ENCODE measurements at places on chromosomes 11 and 22.

GRCh38 chr11:74754507-74755252, 6.0 kb downstream of the RNF169 start:
- no peak for DNase-seq

- no peak for DNase-seq
These were observed 1.7 kb downstream of the CREBZF start for GRCh38 chr11:85663080-85663752.

DNA sequence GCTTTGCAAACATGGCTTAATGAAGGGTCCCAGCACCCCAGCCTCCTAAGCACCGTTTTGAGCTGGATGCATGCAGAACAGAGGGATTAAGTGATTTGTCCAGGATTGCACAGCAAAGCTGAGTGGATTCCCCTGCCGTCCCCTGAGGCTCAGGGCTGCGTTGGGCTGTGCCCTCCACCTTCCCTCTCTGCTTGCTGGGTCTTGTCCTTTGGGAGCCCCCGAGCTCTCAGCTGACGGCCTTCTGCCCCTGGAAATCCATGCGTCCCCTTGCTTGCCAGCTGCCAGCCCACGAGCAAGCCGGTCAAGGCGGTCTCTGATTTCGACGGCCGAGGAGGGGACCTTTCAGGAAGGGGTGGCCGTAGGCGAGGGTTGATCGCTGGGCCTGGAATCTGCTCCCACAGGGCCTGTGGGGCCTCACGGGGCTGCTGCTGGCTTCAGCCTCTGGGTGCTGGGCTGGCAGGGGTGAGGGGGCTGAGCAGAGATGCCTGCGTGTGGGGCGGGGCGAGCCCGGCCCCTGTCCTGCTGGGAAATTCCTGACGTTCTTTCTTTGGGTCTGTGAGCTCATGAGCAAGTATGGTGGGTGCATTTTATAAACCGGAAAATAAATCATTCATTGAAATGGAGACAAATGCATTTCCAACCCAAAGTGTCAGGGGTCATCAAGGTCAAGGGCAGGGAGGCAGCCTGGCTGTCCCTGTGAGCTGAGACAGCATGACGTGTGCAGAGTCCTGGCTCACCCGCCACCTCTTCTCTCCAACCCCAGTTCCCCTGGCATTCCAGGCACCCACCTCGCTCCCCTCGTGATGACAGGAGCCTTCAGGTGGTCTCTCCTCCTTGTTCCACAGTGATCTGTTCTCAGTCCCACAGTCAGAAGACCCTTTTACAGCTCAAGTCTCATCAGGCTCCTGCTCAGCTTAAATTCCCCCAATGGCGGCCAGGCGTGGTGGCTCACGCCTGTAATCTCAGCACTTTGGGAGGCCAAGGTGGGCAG, 28.1 kb downstream of the FGF4 start:
- no peak for DNase-seq

GRCh38 chr11:46675288-46675851, 25.0 kb downstream of the ARHGAP1 start:
- DNase-seq, result no peak

- DNase-seq, result no peak
These were observed 9.8 kb upstream of the FUT4 start for GRCh38 chr11:94533696-94534630.

GRCh38 chr11:112999520-112999919, 38.3 kb downstream of the NCAM1 start:
- no peak for DNase-seq

- DNase-seq, result no peak
These were observed 11.0 kb upstream of the CAPRIN1 start for GRCh38 chr11:34040571-34040970.

- DNase-seq, result no peak
These were observed 5.3 kb downstream of the CCDC157 start for GRCh38 chr22:30361916-30362650.

GRCh38 chr11:45296075-45296474, 9.9 kb upstream of the SYT13 start:
- DNase-seq, result no peak

DNA sequence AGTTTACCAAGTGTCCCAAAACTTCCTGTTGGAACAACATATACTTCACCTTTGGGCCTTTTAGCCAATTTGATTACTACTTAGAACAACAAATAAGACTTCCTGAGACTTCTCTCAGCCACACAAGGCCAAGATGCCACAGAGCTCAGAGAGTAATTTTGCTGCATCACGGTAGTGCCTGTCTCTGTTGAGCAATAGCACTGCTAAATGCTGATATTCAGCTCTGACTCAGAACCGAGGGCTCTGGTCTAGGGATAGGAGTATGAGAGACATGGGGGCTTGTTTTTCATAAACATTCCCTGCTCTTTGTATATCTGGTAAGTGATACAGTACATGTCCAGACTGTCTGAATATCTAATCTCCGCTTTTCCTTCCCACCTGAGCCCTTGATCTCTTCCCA, 260.4 kb upstream of the ARHGAP20 start:
- no peak for DNase-seq

DNA sequence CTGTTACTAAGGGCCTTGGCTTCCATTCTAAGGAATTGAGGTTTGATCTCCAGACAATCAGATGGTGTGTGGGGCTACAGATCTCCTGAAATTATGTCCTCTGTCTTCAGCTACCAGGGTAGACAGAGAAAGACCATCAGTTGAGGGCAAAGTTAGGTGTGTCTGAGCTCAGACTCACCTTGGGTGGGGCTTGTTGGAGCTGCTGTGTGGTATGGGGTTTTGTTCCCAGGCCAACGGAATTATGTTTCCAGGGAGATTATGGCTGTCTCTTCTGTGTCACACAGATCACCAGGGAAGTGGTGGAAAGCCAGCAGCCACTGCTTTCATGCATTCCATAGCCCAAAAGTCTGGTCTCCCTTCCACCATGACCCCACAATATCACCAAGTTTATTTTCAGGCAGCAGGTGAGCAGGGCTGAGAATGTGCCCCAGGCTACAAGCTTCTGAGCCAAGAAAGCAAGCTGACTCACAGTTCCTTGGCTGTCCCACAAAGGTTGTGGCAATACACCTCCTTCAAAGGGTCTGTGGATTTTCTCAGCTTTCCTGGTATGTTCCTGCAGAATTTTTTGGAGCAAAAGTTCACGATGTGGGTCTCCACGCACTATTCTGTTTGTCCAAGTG, 714.9 kb downstream of the LUZP2 start:
- DNase-seq, result no peak

DNA sequence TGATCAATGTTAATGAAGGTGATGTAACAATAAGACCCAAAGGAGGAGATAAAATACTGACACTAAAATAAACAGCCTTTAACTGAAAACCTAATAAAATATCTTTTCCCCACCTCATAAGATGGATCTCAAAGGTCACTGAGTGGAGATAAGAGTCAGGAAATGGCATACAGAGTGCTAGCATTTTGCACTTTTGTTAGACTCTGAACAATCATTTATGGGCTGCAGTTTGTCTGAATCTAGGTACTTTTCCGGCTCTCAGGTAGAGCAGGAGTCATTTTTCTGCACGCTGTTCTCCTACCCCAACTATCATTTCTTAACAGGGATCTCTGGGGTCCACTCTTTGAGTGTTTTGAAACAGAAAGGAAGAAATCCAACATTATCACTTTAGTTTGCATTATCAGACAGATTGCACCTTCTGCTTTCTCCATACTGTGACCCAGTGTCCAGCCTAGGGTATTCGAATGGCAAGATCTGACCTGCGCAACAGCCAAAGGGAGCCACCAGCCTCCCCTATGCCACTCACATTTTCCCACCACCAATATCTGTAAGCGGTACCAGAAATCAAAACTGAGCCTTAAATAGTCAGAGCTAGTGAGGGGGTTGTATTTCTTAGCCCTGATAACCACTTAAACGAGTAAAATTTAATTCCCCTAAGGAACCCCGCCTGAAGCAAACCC, 863 bp downstream of the SIAE start:
- no peak for DNase-seq

DNA sequence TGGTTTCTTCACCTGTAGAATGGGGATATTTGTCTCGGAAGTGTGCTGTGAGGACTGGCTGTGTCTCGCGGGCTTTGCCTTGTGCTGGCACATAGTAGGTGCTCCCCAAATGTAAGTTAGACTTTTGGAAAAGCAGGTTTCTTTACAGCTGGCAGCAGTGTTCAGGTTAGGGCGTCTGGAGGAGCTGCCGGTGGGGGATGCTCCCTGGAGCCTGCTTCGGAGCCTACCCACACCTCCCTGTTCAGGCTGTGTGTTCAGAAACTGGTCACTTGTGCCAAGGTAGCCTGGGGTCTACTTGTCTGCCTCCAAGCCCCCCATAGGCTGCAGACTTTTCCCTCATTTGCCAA, 60.0 kb downstream of the OTOG start:
- DNase-seq, result no peak

DNA sequence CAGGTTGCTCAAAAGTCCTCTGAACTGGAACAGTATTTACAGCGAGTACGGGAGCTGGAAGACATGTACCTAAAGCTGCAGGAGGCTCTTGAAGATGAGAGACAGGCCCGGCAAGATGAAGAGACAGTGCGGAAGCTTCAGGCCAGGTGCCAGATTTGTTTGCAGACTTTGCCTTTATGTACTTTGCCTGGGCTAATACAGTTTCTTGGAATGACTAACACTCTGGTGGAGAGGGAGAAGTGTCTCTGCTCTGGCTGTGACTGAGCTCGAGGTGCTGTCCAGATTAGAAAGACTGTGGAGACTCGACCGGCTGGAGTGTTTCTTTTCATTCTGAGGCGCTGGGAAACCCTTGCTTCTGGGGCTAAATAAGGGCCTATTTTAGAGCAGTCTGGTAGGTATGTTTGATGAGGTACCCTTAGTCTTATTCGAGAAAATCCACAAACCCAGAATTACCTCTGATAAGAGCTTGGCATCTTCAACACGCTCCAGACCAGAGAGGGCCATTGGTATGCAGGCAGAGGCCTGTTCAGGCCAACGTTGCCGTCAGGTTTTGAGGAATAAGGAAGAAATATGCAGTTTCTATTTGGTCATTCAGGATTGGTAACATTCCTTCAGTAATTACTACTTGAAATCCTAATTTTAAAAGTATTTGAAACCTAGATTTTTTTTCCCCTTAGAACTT, 76.5 kb downstream of the SWAP70 start:
- DNase-seq, result no peak

All from DMS 273 treated with DMSO at 0.1 percent for 48 hours (cell line).